ENCODE measurements at places on chromosomes 7 and 10.

GRCh38 chr10:30828680-30829079 lies 199.1 kb upstream of the LYZL2 start:
- DNase-seq, result no peak

DNA sequence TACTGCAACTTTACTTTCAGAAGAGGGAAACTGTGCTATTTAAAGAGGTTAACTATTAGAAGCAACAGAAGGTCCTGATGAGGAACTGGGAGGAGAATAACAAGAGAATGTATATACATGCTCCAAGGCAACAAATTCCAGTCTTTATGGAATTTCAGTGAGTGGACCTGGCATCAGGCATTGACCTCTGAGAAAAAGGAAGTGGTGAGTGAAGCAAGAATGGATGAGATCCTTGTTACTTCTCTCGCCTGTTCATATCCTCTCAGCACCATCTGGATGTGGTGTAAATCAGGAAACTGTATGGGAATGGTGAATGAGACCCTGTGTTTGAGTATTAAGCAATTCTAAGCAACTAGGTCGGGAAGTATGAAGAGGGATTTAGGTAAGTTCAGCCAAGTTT lies 30.3 kb upstream of the KBTBD2 start:
- no peak for DNase-seq

DNA sequence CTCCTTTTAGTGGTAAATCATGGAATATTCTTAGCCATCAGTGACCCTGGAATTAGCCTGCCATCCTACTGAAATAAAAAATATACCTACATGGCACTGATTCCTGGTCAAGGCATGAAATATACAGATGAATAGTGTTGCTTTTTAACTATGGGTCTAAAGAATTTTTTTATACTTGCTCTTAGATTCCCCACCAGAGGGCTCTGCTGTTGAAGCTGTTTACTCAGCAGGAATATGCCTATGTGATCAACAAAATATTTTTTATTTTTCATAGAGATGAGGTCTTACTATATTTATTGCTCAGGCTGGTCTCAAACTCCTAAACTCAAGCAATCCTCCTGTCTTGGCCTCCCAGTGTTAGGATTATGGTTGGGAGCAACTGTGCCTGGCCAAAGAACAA lies 13.5 kb downstream of the ZC3HC1 start:
- no peak for DNase-seq

- DNase-seq, result no peak
These were observed 536.0 kb upstream of the STEAP1 start for GRCh38 chr7:89618274-89618673.

DNA sequence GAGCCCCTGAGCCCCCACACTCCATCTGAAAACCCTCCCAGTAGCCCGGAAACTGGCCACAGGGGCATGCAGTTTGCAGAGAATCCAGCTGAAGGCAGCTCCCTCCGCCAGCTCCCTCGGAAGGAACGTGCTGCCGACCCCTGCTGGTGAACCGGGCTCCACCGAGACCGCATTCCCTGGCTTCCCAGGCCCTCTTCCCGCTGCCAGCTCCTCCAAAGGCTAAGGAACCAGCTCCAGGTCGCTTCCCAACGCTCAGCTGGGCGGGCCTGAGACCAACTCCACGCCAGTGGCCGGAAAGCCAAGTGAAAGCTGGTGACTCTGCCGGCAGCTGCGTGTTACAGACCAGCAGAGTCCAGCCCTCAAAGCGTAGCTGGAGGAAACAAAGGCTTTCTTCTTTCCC lies 35.8 kb downstream of the GPER1 start:
- no peak for DNase-seq

- DNase-seq, result no peak
These were observed 42.0 kb downstream of the LYZL2 start for GRCh38 chr10:30587522-30588031.
